Kidney (tissue), 22 donors: ENCODE measurements at places on chromosomes 1 and 21. TPM values are rescaled to one million over a fixed set of nuclear protein-coding genes. Genes with fewer than 3 reads are reported as not detected.

- no peak for DNase-seq
These were observed 82.7 kb downstream of the LRRC8D start for GRCh38 chr1:89903550-89903949.

GRCh38 chr1:915295-916172, 8.2 kb upstream of the SAMD11 start:
- no peak for DNase-seq

DNA sequence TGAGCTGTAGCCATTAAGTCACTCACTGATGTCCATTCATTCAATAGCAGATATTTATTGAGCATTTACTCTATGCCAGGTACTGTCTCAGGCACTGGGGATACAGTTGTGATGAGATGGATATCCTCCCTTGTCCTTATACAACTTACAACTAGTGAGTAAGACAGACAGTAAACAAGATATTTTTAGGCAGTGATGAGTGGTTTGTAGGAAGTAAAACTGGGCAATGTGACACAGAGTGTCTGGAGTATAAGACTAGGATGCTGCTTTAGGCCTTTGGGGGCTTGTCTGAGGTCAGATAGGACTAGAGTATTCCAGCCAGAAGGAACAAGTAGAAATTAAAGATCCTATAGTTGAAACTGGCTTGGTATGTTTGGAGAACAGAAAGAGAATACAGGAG, 41.4 kb downstream of the NOS1AP start:
- no peak for DNase-seq

DNA sequence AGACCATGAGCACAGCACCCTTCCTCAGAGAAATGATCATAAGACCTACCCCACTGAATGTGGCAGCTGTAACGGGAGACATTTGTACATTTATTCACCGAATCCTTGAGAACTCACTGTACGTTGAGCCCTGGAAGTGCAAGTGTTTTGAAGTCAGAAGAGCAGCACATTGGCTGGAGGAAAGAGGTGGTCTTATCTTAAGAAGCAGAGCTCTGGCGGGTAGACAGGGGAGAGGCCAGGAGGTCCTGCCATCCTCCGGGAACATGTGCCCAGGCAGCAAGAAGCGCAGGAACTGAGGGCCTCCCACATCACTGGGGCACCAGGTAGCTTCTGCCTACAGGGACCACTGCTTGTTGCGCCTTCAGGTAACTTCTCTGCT, 169.2 kb upstream of the IRF2BP2 start:
- peak; percentile 44 for DNase-seq

The AADACL3 gene
- polyA plus RNA-seq: not detected

GRCh38 chr1:238485912-238486209, 595.1 kb upstream of the ZP4 start:
- peak; percentile 41 for DNase-seq

The IFNAR2 gene
- polyA plus RNA-seq: 14.8 TPM

DNA sequence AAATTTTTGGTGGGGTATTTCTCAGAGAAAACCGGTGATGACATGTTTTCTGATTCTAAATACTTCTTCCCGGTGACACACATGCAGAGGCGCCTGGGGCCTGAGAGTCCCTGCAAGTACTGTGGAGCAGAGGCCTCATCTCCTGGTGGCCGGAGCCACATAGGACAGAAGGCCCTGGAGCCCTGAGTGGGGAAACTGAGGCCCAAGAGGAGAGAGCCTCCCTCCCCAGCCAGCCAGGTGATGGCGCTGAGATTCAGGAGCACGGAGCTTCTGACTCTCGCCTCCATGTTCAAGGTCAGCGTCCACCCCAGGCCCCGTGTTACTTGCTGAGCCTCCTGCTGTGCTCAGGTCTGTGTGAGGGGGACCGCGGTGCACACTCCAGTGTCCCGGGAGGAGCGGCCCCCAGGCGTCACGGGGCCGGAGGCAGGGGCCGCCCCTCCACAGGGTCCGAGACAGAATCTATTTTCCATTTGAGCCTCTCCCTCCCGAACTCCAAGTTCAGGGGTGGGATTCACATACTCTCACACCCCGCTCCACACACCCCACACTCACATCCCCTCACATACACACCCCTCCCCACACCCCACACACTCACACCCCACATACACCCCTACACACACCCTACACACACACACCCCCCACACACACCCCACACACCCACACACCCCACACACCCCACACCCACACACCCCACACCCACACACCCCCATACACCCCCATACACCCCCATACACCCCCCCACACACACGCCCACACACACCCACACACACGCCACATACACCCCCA, 43.8 kb downstream of the SLX9 start:
- no peak for DNase-seq

The SLC44A3 gene
- 35.2 TPM for polyA plus RNA-seq

DNA sequence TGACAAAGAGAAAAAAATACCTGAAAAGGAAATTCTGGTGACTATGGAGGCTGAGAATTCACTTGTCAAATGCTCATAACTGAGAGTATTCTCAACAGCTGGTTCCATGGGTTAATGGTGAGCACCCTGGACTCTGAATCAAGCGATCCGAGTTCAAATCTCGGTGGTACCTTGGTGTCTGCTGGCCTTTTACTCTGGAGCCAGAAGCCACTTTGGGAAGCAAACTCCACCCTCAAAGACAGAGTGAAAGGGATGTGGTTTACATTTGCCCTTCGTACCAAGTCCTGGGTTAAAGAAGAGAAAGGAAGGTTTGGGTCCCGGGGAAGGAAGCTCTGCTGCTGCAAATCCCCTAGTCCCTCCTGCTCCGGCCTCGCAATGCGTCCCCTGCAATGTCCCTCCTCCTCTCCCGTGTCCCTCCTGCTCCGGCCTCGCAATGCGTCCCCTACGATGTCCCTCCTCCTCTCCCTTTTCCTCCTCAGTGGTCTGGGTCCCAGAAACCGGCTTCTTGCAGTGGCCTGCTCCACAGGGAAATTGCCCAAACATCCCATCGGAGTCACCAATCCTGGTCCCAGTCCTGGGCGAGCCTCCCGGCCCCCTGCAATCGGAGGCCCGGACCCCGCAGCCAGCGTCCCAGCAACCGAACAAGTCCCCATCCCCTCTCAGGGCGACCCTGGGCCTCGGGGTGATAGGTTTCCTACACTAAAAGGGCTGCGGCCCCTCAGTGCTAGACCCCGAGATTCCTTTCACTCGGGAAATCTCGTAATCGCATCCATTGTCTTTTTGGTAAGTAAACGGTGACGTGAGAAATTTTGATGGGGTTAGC, 129.4 kb downstream of the PPIAL4G start:
- peak; percentile 50 for DNase-seq

The DNAH14 gene
- polyA plus RNA-seq: 6.6 TPM

DNA sequence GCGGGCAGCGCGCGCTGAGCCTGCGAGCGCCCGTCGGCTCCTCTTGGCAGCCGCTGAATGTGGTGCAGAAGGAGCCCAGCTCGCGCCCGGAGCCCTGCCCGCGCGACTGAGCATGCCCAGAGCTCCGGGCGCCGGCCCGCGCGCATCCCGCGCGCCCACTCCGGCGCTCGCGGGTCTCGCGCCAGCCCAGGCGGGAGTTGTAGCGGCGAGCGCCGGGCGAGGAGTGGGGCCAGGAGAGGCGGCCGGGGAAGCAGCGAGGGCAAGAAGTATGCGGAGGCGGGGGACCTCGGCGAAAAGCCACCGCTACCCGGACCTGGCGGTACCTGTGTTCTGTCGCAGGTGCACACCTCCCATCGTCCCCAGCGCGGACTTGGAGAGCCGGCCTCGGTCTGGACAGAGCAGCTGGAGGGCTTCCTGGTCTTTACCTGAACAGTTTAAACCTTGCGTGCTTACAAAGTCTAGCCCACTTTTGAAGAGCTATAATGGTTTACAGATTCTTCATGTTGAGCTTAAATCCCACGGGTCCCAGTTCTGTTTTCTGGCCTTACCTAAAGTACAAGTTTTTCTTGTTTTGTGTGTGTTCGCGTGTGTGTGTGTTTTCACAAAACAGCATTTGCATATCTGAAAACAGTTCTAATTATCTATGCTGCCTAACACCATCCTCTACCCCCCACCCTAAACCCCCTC, at the start of gene DDAH1:
DDAH1 (minus strand) TSS at position 61 of the 687 bp plus-strand sequence. CDS start 114 bp downstream, outside the sequence.
- peak; percentile 85 for DNase-seq

- no peak for DNase-seq
These were observed 13.3 kb upstream of the CD101 start for GRCh38 chr1:116988248-116988647.

DNA sequence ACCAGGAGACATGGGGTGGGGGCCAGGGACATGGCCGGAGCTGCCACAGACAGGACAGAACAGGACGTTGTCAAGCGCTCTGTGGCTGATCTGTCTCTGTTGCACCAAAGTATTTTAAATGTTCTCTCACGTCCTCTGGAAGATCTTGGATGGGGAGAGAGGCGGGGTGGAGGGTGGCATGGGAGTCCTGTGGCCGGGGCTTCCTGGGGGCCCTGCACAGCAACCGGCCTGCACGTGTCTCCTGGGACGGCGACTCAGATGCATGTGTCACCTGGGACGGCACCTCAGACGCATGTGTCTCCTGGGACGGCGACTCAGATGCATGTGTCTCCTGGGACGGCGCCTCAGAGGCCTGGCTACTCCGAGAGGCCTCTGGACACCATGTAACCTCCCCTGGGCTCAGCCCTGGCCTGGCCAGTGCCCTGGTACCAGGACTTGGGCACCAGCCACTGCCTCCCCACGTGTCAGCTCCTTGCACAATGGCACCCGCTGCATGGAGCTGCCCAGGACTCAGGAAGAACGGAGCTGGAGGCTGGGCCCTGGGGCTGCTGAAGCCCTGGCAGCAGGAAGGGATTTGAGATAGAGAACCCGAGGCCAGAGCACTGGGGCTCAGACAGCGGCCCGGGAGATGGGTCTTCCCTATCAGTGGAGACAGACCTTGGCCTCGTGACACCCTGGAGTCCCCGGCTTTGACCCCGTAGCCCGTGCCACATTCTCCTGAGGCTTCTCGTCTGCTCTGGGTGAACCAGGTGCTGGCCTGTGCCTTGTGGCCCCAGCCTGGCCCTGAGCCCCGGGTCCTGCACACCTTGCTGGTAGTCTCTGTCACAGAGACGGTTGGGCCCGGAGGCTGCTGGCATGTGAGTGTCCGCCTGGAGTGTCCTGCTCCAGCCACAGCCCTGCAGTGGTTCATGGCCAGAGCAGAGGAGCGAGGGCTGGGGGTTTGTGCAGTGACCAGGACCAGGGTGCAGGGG, 14.7 kb upstream of the SLC19A1 start:
- DNase-seq: no peak

GRCh38 chr21:43853851-43854772, 10.9 kb upstream of the AGPAT3 start:
- DNase-seq: no peak

The LDLRAD1 gene
- not detected for polyA plus RNA-seq

The NCMAP gene
- 0.65 TPM for polyA plus RNA-seq

- no peak for DNase-seq
These were observed 803.2 kb downstream of the PLA2G4A start for GRCh38 chr1:187631984-187632383.

The IGSF9 gene
- 1.3 TPM for polyA plus RNA-seq

The SETSIP gene
- polyA plus RNA-seq: not detected

DNA sequence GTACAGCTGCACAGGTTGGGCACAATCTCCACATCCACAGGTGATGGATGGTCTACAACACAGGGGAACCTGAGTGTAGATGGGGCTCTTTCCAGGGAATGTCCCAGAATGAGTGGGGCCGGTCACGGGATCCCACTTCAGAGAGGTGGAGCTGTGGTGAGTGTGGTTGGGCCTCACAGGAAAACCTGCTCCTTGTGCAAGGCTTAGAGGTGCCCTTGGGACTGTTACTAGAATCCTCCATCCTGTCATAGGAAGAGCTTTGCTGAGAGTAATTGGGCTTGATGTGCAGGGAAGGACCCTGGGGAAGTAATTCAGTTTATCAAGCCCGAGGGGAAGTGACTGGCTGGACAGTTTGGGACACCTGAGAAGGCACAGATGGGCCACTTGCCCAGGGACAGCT, 137.9 kb downstream of the ZSCAN20 start:
- DNase-seq: no peak

The LAD1 gene
- polyA plus RNA-seq: 70.7 TPM

GRCh38 chr1:16226490-16227179, 10.3 kb downstream of the CPLANE2 start:
- peak; percentile 79 for DNase-seq

- DNase-seq: no peak
These were observed 47.3 kb downstream of the SLC35F3 start for GRCh38 chr1:233951804-233952203.

DNA sequence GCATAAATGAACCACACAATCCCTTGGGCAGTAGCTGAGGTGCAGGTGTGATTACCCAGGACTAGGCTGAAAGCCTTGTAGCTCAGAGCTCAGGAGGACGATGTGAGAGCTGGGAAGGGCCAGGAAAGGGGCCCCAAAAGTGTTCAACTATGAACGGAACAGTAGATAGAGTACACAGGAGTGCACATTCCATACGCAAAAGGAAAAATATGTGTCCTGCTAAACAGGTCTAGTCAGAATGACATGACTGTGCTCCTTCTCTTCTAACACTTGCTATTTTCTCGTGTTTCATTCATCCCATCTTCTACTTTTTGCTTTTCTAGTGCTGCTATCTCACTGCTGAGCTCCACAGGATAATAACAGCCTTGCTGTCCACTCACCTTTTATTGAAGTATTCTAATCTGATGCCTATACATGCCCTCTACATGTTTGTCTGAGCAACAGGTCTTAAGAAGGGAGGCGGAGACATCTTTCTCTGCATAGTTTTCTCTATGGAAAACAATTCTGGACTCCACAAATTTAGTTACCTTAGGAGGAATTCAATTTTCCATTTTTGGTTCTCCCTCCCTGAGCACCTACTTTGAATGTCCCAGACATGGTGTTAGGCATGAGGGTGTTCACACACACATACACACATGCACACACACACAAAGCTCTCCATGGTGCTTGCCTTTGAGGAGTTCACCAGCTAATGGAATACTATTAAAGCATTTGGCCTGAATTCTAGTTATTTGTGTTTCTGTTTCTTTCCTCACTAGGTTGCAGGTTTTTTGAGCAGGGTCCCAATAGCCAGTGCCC, 3.4 kb downstream of the S100A10 start:
- DNase-seq: no peak

GRCh38 chr1:42006836-42007235, 88.1 kb upstream of the HIVEP3 start:
- no peak for DNase-seq

DNA sequence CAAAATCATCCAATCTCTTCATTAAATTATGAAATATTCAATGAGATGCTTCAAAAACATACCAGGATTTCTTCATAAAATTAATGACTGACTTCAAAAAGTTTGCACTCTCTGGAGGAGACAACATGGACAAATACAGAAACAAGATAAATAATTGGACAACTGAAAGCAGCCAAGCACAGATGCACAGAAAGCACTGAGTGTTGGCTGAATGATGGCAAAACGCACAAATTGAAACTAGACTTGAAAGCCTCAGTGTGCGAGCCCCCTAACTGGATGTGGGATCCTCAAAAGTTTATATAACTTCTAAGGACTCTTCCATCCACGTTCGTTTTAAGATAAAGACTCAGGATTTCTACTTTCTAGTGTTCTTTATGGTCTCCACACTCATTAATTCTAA, 27.9 kb downstream of the RGS18 start:
- no peak for DNase-seq

The FAM72C gene
- not detected for polyA plus RNA-seq

The NTNG1 gene
- polyA plus RNA-seq: 7.7 TPM
